ENCODE measurements at places on chromosomes 1 and 21. TPM values are rescaled to one million over a fixed set of nuclear protein-coding genes. Genes with fewer than 3 reads are reported as not detected.

DNA sequence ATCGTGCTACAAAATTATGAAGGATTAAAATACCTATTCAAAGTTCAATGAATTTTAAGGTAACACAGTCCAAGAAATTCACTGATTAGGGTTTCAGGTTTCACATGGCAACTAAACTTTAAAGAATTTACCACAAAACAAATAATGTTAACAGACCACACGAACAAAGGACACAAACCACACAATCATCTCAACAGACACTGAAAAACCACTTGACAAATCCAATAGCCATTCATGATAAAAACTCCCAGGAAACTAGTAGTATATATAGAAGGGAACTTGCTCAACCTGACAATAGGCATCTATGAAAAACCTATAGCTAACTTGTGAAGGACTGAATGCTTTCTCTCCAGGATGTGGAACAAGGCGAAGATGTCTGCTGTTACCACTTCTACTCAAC is 21.1 kb upstream of the SH2D5 start:
- no peak for DNase-seq

DNA sequence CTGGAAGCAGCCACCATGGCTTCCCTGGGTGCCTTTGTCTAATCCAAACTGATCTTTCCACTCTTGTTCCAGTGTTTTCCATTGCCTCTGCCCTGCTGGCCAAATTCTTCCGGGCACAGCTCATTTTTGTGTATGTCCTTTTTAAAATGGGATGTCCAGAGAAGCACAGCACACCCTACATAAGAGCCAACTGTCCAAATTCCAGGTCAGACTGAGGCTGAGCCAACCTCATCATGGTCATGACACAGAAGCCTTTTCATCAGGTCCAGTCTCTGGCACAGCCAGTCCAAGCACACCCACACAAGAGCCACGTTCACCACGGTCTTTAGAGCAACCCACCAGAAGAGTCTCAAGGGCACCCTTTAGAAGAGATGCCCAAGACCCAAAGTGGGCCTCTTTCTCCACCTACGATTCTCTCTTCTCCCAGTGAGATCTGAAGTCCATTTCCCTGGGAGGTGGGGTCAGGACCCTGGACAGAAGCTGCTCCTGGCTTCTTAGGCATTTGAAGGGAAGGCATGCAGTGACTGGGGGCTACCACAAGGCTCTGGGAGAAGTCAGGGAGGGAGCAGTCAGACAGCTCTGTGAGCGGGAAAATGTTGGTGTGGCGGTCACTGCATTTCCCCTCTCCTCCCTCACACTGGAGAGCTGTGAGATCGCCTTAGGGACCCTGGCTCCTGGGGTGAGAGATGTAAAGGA is 53.2 kb downstream of the SYT2 start:
- DNase-seq = no peak

DNA sequence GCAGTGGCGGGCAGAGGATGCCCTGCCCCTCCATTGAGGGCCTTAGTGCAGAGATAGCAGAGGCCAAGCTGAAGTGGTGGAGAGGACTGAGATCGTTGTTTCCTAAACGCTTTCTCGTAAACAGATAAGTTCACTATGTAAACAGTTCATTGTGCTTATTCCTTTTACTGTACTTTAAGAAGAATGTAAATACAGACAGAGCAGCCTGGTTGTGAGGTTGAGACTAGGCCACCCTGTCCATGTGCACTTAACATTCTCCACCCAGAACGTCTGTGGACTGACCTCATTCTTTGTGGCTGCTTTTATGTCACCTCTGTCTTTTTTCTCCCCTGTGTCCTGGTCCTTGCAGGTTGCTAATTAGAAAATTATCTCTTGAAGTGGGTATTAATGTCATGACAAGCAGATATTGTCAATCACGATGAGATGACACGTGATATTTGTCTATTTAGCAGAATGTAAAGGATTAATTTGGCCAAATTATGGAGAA is 8.5 kb downstream of the CENPS start:
- no peak for DNase-seq

DNA sequence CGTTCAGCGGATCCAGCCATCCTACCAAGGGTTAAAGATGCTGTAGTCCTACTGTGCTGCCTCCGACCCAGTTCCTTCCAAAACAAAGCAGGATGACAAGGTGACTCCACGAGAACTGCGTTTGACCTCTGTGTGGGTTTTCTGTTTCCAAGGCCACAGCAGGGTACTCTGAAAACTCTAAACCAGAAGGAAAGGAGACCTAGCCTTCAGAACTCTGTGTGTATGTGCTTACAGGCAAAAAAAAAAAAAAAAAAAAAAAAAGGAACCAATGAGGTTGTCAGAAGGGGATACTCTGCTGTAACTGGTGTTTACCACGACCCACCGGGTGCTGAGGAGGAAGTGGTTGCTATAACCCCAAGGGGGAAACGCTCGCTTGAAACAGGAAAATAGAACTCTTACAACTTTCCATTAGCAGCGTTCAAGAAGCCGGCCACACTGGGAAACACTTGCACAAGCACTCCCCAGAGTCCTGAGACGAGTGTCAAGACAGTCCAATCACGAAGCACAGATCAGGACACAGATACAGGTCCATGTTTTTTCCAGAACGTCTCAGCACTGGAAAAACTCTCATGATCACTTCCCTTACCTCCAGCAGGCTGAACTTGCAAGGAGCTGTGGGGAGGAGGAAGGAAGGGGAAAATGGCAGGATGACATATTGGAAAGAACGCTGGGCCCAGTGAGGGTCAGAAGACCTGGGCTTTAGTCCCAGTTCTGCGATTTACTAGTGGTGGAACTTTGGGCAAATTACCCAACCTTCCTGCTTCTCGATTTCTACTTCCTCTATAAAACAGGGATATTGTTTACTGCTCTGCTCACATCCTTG is 64.0 kb downstream of the ITPKB start:
- DNase-seq = peak; percentile 42

- no peak for DNase-seq
Observed at GRCh38 chr1:169132512-169133227, 26.2 kb downstream of the ATP1B1 start.

- DNase-seq = no peak
Observed at GRCh38 chr1:211579440-211580302, 710 bp upstream of the SLC30A1 start.

DNA sequence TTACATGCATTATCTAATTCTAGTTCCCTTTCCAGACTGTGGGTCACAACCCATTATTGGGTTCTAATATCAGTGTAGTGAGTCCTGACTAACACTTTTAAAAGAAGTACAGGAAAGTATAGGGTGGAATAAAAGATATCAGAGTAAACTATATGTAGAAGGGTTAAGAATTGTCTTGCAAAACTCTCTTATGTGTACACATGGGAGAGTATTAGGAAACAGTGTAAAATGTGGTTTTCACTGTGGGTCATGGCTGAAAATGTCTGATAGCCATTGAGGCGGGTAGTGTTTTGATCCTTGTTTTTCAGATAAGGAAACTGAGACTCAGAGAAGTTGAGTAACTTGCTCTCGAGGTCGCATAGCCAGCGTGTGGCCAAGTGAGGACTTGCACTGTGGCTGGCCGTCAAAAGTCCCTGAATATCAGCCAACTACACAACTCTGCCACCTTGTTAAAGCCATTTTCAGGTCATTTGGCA is 18.5 kb upstream of the MTARC1 start:
- DNase-seq = no peak

GRCh38 chr1:23651069-23651808 is 40.4 kb upstream of the RPL11 start:
- DNase-seq = no peak

- no peak for DNase-seq
Observed at GRCh38 chr1:211920141-211920572, 89.6 kb upstream of the LPGAT1 start.

GRCh38 chr1:45275054-45275453 is 51.6 kb upstream of the HPDL start:
- DNase-seq = no peak

DNA sequence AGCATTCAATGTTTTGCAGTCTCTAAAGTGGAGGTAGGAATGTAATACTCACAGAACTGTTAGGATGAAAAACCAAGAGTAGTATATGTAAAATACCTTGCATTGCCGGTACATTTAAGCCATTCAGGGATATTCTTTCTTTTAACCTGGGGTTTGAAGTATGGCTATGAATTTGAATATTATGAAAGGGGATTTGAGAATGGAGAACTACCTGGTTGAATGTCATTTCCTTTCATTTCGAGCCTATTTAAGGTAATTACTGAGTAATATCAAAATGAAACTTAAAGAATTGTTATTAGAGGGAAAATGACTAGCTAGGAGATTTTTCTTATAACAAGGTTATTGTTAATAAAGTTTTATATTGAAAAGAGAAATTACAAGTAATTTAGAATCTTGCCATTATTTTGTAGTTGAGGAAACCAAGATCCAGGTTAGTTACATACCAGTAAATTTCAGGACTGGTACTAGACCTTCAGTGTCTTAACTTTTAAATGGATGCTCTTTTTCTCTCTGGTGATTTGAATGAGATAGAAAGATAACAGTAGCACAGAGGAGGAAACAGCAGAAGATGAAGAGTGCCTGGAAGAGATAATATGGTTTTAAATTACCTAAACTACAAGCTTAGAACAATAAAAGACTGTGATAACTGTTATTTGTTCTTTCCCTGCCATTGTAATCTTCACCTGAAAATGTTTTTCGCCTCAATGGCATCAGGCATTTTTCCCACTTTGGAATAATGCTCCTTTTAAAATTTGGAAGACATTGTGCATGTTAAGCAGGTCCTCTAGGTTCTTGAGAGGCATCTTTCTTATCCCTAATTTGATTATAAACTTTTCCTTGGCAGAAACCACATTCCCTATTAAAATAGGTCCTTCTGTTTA is 103.2 kb downstream of the PKN2 start:
- DNase-seq = no peak

- DNase-seq = no peak
Observed at GRCh38 chr1:72892461-72892860, 610.1 kb upstream of the NEGR1 start.

- no peak for DNase-seq
Observed at GRCh38 chr21:32403201-32403777, 9.2 kb upstream of the EVA1C start.

GRCh38 chr1:62228883-62229187 is 34.2 kb downstream of the L1TD1 start:
- DNase-seq = no peak

GRCh38 chr1:24257373-24257772 is 61.8 kb upstream of the GRHL3 start:
- DNase-seq = no peak

DNA sequence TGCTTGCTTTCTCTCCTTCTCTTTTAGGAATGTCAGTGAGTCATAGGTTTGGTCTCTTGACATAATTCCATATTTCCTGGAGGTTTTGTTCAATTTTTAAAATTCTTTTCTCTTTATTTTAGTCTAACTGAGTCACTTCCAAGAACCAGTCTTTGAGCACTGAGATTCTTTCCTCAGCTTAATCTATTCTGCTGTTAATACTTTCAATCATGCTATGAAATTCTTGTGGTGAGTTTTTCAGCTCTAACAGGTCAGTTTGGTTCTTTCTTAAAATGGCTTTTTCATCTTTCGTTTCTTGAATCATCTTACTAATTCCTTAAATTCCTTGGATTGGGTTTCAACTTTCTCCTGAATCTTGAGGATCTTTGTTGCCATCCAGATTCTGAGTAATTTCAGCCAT is 321.0 kb downstream of the PTBP2 start:
- no peak for DNase-seq

DNA sequence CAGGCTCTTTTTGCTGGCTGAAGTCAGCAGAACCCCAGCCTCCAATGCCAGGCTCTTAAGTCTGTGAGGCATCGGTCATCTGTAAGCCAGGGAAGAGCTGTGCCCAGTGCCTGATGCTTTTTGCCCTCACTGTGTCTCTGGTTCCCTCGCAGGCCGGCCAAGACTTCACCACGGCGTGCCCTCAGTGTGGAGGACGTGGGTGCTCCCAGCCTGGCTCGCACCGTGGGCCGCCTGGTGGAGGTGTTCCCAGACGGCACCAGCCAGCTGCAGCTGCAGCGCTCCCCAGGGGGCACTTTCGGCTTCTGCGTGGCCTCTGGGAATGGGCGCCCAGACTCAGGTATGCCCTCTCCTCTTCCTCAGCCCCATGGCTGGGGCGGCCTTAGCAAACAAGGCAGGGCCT is 32.5 kb downstream of the KIAA1614 start:
- DNase-seq = no peak

- DNase-seq = no peak
Observed at GRCh38 chr1:15283526-15283925, 36.5 kb downstream of the FHAD1 start.

DNA sequence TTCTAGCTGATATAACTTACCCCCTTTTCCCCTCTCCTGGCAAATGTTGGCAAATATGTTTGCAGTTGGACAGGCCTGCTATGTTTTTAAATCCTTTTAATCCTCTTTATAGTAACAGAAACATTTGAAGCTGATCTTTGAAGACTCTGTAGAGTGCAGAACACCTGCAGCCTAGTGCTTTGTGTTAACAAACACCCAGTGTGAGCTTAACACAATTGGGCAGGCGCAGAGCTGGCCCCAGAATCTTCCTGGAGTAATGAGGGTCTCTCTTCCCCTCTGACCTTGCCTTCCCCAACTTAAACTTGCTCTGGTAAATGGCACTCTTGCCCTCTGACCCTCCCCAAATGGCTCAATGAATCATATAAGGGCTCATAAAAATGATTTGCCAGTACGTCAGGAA is 247.9 kb upstream of the LYPLAL1 start:
- DNase-seq = no peak

- no peak for DNase-seq
Observed at GRCh38 chr1:199075792-199076191, 437.0 kb downstream of the PTPRC start.

The AGO1 gene
- total RNA-seq = 45.9 TPM

The KRTAP21-2 gene
- total RNA-seq = not detected

The TNN gene
- total RNA-seq = 0.23 TPM

The GMEB1 gene
- 11.7 TPM for total RNA-seq

The C1QB gene
- 53.0 TPM for total RNA-seq

The PDPN gene
- total RNA-seq = 3.9 TPM

The SCMH1 gene
- total RNA-seq = 29.3 TPM
